ENCODE measurements at places on chromosomes 1 and 21. TPM values are rescaled to one million over a fixed set of nuclear protein-coding genes. Genes with fewer than 3 reads are reported as not detected.

The BRDT gene
- total RNA-seq, result not detected

The XCL2 gene
- not detected for total RNA-seq

The PLA2G2A gene
- not detected for total RNA-seq

The FCER1G gene
- 0.26 TPM for total RNA-seq

DNA sequence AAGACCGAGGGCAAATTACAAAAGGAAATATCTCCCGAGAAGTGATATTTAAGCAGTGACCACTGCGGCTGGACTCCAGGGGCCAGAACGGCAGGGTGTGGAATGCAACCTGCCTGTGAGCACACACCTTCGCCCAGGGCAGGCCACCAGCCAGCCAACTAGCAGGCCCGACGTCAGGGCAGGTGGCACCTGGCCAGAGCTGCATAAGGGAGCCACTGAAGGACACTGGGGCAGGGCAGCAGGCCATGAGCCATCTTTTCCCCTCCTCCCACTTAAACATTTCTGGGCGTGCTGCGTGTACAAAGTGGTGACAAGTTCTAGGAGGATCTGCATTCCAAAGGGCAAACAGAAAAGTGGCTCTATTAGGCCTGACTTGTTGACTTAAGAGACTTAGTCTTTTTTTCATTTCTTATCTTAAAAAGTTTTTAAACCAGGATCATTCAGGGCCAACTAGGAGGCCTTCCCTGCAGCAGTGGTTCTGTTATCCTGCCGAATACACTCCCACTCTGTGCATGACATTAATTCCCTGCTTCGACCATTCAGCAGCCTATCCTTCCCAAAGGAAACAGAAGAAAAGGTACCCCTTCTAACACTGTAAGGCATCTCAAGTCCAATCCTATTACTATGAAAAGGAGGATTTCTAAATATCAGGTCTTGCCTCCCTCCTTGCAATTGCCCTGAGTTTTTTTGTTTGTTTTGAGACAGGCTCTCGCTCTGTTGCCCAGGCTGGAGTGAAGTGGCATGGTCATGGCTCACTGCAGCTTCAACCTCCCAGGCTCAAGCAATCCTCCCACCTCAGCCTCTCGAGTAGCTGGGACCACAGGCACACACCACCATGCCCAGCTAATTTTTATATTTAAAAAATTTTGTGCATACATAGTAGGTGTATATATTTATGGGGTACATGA is 96.3 kb downstream of the BCAR3 start:
- peak; percentile 74 for DNase-seq

DNA sequence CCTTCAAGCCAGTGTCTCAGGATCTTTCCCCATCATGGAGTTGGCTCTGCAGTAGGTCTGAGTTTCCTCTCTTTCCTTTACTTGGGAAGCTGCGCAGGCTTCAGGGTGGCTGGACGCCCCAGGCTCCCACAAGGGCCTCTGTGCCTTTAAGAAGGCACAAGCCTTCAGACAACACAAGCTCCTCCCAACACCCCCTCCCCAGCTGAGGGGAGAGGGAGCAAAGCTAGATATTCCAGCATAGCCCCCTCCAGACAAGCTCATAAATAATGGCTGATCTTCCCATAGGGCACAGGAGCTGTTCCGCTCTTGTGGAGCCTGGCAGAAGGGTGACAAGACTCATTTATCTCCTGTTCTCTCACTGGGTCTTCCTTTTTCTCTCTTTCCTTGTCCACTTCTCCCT is 27.9 kb upstream of the ATP2B4 start:
- no peak for DNase-seq

DNA sequence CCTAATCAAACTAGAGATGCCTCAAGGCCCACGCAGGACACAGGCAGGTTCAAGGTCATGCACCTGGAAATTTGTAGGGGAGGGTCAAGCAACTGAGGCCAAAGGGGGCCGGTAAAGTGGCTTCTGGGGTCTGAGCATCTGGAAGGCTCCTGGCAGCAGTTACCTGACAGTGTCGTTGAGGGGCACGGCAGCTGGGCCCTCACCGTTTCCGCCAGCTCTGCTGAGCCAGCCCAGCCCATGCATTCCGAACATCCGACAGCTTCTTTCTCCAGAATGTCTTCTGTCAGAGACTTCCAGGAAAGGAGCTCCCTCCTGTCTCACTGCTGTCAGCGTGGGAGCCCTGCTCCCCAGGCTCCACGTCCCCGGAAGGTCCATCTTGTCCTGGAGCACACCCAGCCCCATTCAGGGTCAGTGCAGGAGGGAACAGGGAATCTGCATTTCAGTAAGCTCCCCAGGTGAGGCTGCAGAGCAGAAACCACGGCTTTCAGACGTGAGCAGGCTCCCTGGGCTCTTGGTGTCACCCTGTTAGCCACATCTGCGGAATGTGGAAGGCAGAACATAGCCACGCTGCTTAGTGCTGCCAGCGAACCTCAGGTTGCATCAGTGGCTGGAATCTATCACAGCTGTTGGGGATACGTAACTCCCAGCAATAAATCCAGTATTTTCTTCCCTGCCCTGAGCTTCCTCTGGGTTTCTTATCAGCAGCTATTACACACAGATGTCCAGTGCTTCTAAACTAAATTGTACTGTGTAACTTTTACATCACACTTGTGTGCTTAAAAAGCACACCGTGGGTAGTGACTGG is 36.3 kb upstream of the FAM3B start:
- DNase-seq, result no peak

- no peak for DNase-seq
Measured at GRCh38 chr1:33390542-33390941, 40.4 kb downstream of the PHC2 start.

- no peak for DNase-seq
Measured at GRCh38 chr21:37837381-37837780, 78.9 kb downstream of the KCNJ6 start.

DNA sequence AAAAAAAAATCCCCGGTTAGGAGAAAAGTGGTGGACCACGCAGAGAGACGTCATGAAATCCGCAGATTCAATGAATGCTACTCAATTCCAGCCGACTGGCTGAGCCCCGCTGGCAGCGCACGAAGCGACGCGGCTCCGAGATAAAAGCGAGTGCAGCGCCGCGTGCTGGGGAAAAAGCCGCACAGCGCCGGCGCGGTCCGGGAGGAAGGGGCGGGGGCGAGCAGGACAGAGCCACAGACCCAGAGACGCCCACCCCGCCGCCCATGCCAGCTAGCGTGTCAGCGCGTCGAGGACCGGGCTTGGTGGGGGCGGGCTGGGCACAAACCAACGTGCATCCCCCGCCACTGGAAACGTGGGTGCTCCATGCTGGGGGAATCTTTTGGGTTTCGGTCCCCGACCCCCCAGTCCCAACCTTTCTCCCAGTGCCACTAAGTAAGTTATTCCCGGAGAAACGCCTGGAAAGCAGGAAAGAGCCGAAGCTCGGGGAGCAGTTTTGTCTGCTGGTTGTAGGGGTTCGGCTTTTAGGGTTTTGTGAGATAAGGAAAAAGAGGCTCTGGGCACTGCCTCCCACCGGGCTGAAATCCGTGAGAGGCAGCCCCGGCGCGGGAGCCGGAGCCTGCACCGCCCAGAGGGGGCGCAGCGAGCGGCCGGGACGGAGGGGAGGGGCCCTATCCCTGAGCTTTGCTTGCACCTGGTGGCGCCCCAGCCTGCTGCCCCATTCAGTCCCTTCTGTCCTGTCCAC is at the start of gene KCNJ6:
KCNJ6 (minus strand) TSS at position 148 of the 742 bp plus-strand sequence. CDS start 75,775 bp downstream, outside the sequence.
- DNase-seq, result no peak

DNA sequence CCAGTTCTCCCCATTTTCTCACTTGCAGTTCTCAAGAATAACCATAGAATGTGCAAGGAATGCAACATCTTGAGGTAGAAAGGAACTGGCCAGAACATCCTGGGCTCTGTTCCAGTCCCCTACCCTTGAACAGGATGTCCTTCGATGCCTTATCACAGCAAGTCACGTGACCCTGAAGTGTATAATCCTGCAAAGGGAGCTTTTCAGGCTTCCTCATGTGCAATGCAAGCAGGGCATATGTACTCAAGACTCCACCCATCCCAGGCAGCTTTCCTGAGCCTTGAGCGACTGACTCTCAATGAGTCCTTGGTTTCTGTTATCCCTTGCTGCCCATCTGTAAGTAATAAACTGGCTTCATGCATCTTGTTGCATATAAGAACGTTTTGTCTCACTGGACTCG is 311.0 kb downstream of the MRPL39 start:
- no peak for DNase-seq

DNA sequence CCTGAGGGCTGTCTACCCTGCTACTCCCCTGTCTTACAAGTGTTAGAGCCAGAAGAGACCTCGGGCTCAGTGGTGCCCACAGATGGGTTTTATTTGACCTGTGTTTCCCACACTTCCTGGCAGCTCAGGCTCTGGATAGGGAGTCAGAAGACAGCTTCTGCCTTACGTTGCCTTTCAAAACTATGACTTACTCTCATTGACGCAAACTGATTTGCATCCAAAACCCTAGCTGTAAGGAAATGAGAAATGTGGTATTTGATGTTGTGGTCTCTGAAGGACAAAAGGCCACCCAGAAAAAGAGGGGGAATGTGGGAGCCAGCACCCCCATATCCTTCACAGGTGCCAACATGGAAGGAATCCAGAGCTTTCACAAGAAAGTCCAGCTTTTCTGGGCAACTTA is 180.2 kb downstream of the ATG4C start:
- DNase-seq, result no peak

GRCh38 chr21:25370311-25370744 is 237.0 kb downstream of the MRPL39 start:
- DNase-seq, result peak; percentile 52

All from bronchial epithelial cell (primary cell).